ENCODE measurements at places on chromosomes 2 and 18. TPM values are rescaled to one million over a fixed set of nuclear protein-coding genes. Genes with fewer than 3 reads are reported as not detected.

COL4A3 gene
- total RNA-seq: not detected

GRCh38 chr2:70851704-70852103 lies 16.1 kb upstream of the CD207 start:
- H3K27me3 ChIP-seq: no peaks in the 10 kb centered on the region
- no peak overlapping the region for H3K27ac ChIP-seq
- H3K4me3 ChIP-seq: no peak overlapping the region
- no peak for DNase-seq

DNA sequence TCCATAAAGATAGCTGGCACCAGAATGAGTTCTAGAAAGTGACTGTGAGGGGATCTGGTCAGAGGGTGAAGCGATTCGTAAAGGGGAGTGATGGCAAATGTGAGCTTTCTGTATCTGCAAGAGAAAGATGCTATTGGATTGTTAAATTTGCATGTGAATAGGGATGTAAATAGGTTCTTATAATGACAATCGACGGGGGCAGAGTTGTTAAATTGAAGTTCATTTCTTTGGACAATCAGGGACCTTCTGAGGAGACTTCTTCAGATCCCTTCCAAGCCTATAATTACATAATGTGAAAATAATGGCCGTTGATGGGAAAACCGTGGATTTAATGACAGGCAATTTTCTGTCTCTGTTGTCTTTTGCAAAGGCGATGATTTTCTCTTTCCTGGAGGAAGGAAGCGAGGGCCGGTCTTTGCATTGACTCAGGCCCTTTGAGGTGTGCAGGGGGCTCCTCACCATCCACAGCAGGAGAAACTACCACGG lies 52.2 kb upstream of the TMEM18 start:
- no peaks in the 10 kb centered on the region for H3K4me1 ChIP-seq
- no peak for DNase-seq
- no peaks in the 10 kb centered on the region for H3K27me3 ChIP-seq
- no peaks in the 10 kb centered on the region for H3K36me3 ChIP-seq

NPAS2 gene
- 0.75 TPM for total RNA-seq

SH3BP4 gene
- 0.18 TPM for total RNA-seq

DNA sequence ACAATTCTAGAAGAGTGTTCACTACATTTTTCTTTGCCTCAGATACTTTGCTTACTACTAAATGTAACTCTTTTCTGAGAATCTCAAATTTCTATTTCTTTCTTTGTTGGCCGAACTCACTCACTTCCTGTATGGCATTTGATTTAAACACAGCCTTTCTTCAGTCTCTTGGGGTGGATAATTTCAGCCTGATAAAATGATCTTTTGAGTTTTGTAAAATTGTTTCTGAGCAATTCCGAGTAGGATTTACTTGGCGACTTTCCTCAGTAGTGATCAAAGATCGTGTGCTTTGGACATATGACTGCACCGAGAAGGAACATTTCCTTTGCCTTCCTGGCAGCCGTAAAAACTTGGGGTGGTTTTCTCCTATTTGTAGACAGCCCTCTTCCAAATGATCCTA lies 127.4 kb downstream of the DCDC2C start:
- no peak for DNase-seq
- H3K36me3 ChIP-seq: no peaks in the 10 kb centered on the region
- no peak overlapping the region for H3K4me3 ChIP-seq
- no peaks in the 10 kb centered on the region for H3K27me3 ChIP-seq

- H3K36me3 ChIP-seq: no peaks in the 10 kb centered on the region
- no peak overlapping the region for H3K4me3 ChIP-seq
- no peaks in the 10 kb centered on the region for H3K4me1 ChIP-seq
Measured at GRCh38 chr2:128477026-128477820, 158.6 kb upstream of the HS6ST1 start.

- no peak overlapping the region for H3K27ac ChIP-seq
- no peak for DNase-seq
- no peaks in the 10 kb centered on the region for H3K27me3 ChIP-seq
- H3K4me1 ChIP-seq: no peaks in the 10 kb centered on the region
- H3K4me3 ChIP-seq: no peak overlapping the region
Measured at GRCh38 chr2:95374921-95375471, 27.5 kb upstream of the FAHD2A start.

DNA sequence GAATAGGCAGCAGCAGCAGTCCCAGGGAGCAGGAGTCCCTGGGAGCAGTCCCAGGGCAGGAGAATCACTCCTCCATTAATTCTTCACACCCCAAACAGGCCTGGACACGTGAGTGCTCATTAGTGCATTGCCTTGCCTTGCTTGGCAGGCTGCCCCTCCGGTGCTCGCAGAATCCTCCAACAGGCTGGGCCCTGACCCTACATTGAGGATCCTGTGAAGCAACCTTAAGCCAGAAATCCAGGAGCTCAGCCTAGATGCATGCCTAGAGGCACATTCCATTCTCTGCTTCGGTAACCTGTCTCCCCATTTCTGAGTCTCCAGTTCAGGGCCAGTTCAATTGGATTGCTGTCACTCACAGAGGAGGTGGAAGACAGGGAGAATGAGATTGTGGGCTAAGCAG lies 97.4 kb upstream of the LRATD1 start:
- H3K27me3 ChIP-seq: no peaks in the 10 kb centered on the region
- no peaks in the 10 kb centered on the region for H3K4me1 ChIP-seq
- DNase-seq: no peak
- no peak overlapping the region for H3K27ac ChIP-seq
- H3K4me3 ChIP-seq: no peak overlapping the region

ERFE gene
- not detected for total RNA-seq

- DNase-seq: no peak
- H3K4me1 ChIP-seq: no peaks in the 10 kb centered on the region
- H3K27me3 ChIP-seq: no peaks in the 10 kb centered on the region
- no peak overlapping the region for H3K4me3 ChIP-seq
Measured at GRCh38 chr2:64192664-64193105, 48.5 kb upstream of the PELI1 start.

- no peak for DNase-seq
- H3K27ac ChIP-seq: no peak overlapping the region
- no peak overlapping the region for H3K4me3 ChIP-seq
- H3K4me1 ChIP-seq: no peaks in the 10 kb centered on the region
Measured at GRCh38 chr2:236252602-236253001, 11.6 kb downstream of the ASB18 start.

TCF23 gene
- total RNA-seq: not detected

SERPINB11 gene
- total RNA-seq: not detected

DNA sequence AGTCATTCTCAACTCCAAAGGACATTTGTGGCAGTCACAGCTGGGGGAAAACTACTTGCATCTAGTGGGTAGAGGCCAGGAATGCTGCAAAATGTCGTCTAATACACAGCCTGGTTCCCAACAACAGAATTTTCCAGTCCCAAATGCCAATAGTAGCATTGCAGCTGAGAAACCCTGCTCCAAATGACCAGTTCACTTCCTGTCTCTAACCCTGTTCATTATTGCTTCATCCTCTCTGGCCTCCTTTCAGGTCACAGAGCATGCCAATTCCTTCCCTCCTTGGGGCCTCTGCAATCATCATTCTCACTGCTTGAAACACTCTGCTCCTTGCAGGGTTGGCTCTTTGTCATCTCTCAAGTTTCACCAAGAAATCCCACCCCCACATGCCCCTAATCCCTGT lies 139.1 kb downstream of the IRS1 start:
- no peaks in the 10 kb centered on the region for H3K36me3 ChIP-seq
- H3K4me1 ChIP-seq: no peaks in the 10 kb centered on the region
- no peak overlapping the region for H3K27ac ChIP-seq
- no peaks in the 10 kb centered on the region for H3K27me3 ChIP-seq

UGT1A4 gene
- total RNA-seq: not detected

All from CD8-positive, alpha-beta memory T cell (primary cell).